ENCODE measurements at places on chromosomes 12 and 14. TPM values are rescaled to one million over a fixed set of nuclear protein-coding genes. Genes with fewer than 3 reads are reported as not detected.

Gene OR6C3
- not detected for total RNA-seq

DNA sequence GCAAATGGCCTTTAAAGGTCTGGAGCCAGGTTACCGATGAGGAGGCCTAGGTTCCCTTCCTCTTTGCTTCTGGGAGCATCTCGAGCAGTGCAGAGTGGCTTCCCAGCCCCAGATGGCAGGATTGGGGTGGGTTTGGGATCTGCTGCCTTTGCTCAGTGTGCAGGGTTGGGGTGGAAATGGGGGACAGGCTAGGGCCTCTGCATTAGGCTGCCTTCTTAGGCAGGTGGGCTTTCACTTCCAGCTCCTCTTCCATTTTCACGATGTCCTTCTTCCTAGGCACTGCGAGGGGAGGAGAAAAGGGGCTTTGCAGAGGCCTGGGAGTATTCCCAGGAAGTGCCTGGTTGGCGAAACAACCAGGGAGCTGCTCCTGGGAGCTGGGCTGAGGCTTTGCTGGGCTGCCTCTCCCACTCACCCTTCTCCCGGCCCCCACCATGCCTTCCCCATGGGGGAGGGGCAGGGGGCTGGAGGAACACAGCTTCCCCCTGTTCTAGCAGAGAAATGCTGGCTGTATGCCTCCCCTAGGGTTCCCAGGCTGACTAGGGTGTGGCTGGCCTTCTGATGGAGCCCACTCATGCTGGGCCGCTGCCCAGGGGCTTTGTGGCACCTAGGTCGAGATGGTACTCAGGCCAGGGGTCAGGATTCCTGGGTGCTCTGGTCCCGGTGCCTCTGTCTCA lies 2.4 kb downstream of the NR4A1 start:
- DNase-seq, result no peak

GRCh38 chr12:67103521-67103920 lies 165.6 kb upstream of the CAND1 start:
- DNase-seq, result no peak

DNA sequence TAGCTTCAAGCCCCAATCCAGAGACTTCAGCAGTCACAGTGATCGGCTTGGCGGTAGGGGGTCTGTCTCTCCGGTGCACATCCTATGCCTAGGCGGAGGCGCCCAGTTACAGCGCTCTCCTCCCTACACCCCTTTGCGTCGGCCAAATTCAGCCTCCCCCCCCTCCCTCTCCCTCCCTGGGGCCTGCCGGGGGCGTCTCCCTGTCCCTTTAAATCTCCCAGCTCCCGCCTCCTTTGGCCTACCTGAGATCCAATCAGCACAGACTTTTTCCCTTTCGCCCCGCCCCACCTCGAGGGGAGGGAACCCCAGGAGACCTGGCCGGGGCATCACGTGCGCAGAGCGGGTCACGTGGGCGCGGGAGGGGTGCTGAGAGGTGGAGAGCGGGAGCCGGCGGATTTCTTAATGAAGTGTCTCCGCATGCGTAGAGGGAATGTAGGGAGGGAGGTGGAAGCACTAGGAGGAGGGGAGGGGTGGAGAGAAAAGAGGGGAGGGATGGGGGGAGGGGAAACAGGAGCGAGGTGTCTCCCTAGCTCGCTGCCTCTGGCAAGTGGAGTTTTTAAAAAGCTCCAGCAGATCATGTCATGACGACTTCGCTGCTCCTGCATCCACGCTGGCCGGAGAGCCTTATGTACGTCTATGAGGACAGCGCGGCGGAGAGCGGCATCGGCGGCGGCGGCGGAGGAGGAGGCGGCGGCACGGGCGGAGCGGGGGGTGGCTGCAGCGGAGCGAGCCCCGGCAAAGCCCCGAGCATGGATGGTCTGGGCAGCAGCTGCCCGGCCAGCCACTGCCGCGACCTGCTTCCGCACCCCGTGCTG lies at the start of gene HOXC13:
HOXC13 (plus strand) TSS at position 506 of the 815 bp plus-strand sequence; CDS start at position 582, 76 bp downstream.
- peak; percentile 38 for DNase-seq

DNA sequence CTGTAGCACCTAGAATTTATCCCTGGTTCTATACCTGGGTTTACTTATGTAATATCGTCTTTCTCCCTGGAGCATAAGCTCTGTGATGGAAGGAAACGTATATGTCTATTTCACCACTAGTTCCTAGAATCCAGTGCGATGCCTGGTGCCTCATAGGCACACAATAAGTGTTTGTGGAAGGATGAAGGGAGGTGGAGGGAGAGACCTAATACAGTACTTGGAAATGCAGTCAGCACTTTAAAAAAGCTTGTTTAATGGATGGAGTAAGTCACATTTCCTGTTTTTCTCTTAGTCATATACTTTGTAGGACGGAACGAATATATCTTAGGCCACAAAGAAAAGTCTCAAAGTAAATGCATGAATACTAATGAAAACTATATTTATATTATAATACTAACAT lies 186.5 kb upstream of the HMGA2 start:
- DNase-seq, result no peak

DNA sequence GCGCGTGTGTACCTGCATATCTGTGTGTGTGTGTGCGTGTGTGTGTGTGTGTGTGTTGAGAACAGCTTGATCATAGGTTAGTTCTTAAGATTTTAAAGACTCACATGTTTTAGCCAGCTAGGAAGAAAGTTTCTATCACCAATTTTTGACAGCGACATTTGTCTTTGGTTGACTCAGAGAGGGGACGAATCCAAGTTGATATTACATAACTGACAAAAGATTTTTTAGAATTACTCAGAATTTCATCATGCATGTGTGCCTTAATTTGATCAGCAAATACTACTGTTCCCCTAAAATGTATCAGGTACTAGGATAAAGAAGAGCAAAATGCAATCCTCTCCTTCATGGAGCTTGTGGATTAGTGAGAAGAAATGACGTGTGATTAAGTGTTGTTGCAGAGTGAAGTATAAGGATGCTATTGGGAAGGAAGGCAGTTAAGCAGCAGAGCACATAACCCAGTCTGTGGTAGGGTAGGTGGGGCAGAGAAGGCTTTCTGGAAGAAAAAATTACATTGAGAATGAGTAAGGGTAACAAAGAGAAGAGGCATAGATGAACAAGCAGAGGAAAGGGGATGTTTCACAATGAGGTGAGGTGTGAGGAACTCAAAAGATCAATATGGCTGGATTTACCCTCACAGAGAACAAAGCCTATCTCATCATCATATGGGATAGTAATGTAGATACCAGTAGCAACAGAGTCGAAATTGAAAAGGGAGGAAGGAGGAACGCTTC lies 77.5 kb downstream of the ELK3 start:
- no peak for DNase-seq

DNA sequence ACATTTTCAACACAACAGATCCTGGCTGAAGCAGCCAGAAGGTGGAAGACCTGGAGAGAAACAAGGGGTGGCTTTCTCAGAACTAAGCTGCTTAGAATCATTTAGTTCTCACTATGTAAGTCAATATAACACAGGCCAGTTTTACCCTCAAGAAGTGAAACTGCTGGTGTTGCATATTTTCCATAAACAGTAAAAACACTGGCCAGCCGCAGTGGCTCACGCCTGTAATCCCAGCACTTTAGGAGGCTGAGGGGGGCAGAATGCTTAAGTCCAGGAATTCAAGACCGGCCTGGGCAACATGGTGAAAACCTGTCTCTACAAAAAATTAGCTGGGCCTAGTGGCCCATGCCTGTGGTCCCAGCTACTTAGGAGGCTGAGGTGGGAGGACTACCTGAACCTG lies 11.6 kb downstream of the STX2 start:
- no peak for DNase-seq

GRCh38 chr14:92880351-92880750 lies 42.6 kb upstream of the CHGA start:
- DNase-seq, result no peak

Gene ADGRD1
- total RNA-seq, result 3.6 TPM

DNA sequence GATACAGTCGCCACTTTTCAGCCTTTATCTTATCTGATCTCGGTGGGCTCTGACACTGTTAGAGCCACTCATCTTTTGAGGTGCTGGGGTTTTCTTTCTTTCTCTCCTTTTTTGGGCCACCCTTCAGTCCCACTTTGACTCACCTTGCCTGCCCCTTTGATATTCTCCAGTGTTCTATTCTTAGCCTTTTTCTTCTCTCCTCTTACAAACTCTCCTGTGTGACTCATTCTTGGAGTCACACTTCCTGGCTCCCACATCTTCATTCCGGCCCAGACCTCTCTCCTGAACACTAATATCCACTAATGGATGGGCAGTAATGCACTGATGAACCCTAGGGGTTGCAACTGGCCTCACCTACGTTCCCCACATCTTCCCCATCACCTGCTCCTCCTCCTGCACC lies 2.2 kb upstream of the DCD start:
- no peak for DNase-seq

- DNase-seq, result no peak
These were observed 19.4 kb downstream of the TXNRD1 start for GRCh38 chr12:104234926-104235499.

Gene RGS6
- 0.15 TPM for total RNA-seq

Gene DNAI7
- total RNA-seq, result not detected

DNA sequence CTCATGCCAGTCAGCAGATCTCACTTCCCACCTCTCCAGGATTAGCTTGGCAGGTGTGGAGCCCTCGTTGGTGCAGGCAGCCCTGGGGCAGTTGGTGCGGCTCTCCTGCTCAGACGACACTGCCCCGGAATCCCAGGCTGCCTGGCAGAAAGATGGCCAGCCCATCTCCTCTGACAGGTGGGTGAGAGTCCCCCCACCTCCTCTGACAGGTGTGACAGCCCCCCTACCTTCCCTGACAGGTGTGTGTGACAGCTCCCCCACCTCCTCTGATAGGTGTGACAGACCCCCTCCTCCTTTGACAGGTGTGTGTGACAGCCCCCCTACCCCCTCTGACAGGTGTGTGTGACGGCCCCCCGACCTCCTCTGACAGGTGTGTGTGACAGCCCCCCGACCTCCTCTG lies 26.3 kb downstream of the PAPLN start:
- no peak for DNase-seq

Gene CELA1
- not detected for total RNA-seq

DNA sequence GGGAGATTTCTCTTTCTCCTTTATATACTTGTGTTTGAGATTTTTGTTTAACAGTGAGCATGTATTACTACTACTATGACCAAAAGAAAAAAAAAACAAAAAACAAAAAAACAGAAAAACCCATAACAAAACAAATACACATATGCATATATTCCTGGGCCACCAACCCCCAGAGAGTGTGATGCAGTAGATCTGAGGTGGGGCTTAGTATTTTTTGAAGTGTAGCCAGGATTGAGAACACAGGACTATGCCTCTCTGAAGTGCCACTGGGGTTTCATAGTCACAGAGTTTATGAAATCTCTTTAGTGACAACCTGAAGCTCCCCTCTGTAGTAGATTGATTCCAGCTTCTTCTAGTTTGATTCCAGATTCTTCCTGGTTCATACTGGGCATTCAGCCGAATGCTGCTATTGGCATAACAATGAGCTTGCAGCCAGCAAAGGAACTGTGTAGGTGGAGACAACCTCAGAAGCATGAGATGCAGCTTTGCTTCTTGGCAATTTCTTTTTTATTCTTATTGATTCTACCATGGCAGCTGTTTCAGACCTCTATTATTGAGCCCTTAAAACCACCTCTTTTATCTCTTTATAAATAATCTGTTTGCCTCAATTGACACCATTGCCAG lies 15.5 kb upstream of the ANO4 start:
- no peak for DNase-seq

Gene CMA1
- 1.3 TPM for total RNA-seq

DNA sequence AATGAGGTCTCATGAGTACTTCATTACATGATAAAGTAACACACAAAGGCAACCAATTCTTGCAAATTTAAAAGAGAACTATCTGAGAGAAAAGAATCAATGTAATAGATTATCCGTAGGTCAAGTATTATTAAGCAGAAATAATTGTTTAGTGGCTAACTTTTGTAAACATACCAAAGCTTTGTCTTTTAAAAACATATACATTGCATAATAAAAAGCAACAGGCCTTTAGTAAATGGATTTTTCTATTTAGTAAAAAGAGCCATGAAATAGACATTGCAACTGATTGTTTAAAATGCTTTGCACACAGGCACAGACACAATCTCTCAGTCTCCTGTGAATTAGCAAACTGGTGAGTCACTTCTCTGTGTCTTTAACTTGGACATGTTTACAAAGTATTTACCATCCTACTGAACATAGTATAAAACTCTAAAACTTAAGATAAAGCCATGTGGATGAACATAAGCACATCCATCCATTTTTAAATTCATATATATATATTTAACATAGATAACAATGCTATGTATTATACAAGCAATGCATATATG lies 518.7 kb upstream of the MGAT4C start:
- DNase-seq, result no peak

GRCh38 chr14:99946652-99947489 lies 118.4 kb upstream of the EVL start:
- DNase-seq, result peak; percentile 38

Gene FOXA1
- total RNA-seq, result 70.5 TPM

GRCh38 chr12:76080729-76081415 lies 3.6 kb downstream of the NAP1L1 start:
- DNase-seq, result no peak

DNA sequence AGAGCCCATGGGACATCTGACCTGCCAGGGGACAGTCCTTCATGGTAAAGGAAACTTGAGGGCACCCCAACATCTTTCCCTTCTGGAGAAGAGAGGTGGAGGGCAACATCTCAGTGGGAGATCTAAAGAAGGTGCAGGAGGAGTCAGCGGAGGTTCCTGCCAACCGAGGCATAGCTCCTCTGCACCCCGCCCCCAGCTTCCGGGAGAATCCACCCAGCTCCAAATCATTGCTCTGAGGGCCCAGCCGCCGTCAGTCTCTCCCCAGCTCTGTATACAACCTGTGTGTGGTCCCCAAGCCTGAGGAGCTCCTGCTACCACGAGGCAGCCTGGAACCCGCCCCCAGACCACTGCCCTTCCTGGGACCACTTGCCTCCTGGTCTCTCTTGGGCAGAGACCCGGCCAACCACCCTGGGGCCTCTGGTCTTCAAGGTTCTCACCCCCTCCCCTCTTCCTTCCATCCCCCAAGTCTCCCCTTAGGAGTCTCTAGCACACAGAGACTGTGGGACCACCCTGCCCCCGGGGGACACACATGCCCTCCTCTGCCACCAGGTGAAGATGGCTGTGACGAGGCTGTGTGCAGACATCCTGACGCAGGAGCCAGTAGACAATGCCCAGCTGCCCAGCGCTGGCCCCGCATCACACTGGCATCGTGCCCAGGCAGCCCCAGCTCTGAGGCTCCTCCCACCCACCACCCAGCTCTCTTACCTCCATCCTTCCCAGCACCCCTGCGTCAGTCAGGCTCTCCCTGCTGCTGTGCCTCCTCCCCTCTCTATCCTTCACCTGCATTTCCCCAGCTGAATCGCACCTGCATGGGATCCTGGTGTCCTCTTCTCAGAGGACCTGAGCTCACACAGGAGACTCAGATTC lies 13.0 kb upstream of the NUDT14 start:
- DNase-seq, result no peak

Gene PLEKHG3
- total RNA-seq, result 78.8 TPM

Gene MORN3
- not detected for total RNA-seq

Gene SERPINA1
- total RNA-seq, result 153 TPM

Gene SCN8A
- total RNA-seq, result 10.0 TPM

GRCh38 chr12:123142921-123143735 lies 7.8 kb downstream of the PITPNM2 start:
- peak; percentile 66 for DNase-seq
